ENCODE measurements at places on chromosomes 2 and 18. TPM values are rescaled to one million over a fixed set of nuclear protein-coding genes. Genes with fewer than 3 reads are reported as not detected.

DNA sequence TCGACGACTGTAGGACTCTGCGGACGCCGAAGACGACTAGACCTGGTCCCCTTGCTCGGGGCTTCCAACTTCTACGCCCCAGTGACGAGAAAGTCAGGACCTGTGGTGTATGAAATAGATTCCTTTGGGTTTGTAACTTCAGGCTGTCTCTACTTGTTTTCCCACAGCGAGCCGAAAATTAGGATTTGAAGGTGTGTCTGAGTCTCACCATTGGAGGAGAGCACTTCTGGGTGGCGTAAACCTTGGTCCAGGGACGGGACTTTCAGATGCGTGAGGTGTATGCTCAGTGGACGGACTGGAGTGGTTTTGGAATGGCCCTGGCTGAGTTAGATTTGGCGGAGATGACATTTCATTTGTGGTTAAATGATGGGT, 1.3 kb downstream of the BIRC6 start:
- H3K27ac ChIP-seq: peak overlapping the region; percentile 46
- H3K4me1 ChIP-seq: peaks cover 36% of the 10 kb centered on the region
- H3K36me3 ChIP-seq: no peaks in the 10 kb centered on the region
- H3K27me3 ChIP-seq: no peaks in the 10 kb centered on the region

DNA sequence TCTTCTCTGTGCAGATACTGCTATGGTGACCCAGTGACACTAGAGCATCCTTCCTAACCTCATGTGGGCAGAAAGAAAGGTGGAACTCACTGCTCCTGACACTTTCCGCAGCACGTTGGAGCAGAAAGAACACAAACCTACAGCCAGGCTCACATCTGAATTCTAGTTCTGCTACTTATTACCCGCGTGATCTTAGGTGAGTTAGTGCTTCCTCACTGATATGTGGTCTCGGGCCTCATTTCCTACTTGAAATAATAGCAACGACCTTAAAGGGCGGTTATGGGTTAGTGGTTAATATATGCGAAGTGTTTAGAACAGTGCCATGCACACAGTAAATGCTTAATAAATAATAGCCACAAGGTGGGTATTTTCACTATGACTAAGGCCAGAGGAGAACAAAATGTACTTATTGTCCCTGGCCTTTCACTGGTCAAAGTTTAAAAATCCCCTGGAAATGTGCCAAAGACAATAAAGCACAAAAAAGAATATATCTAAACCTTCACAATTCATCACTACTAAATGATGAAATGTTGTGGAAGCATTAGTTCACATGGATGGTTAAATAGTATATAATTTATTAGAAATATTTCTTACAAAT, 66.6 kb downstream of the MYOM1 start:
- no peaks in the 10 kb centered on the region for H3K36me3 ChIP-seq
- DNase-seq: no peak
- H3K4me3 ChIP-seq: no peak overlapping the region

DNA sequence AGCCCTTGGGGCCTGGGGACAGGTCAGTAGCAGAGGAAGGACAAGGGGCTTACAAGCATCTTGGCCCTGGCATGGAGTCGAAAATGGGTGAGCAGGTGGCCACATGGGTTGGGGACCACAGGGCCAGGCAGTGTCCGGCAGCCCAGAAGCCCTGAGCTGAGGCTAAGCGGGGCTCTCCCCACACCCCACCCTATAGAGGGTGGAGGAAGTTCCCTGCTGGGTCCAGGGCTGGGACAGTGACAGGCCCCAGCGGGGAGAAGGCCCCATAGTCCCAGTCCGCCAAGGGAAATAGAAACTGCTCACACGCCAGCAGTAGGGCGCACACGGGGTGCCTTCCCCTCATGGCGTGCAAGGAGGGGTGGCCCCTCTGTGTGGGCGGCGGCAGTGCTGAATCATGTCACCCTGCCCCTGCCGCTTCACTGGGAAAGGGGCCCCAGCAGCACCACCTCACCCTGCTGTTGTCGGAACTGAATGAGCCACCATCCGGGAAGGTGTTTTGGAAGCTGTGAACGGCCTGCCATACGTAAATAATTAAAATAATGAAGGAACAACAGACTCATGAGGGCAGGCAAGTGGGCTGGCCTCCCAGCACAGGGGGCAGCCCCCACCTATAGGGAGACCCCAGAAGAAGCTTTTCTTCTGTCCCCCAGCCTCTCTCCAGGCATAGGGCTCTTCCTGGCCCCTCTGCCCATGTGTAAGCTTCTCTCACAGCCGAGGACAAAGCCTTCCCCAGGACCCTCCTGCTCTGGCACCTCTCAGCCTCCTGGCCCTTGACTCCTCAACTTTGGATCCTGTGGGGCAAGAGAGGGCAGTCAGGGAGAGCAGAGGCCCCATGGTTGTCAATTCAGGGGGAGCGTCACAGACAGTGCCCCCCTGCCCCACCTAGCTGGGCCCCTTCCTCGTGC, 12.7 kb upstream of the DUSP2 start:
- H3K27me3 ChIP-seq: no peaks in the 10 kb centered on the region
- H3K4me3 ChIP-seq: peak overlapping the region; percentile 51
- peaks cover 68% of the 10 kb centered on the region for H3K4me1 ChIP-seq
- peak; percentile 89 for DNase-seq
- H3K27ac ChIP-seq: peak overlapping the region; percentile 58

DNA sequence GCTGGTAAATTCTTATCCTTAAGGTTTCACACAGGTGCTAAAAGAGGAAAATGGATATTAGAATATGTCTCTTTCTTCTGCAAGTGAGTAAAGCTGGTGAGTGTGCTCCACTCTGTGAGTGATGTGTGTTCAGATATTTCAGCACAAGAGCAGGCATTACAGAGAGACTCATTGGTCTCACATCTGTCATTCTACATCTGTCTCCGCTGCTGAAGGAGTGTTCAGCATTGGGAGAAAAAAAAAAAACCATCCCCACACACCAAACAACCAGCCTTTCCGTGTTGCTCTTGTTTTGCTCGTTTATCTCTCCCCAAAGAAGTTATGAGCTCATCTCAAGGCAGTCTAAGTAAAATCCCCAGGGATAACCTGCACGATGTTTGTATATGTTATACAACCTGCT, 283.9 kb upstream of the SPHKAP start:
- no peaks in the 10 kb centered on the region for H3K4me1 ChIP-seq
- H3K27ac ChIP-seq: no peak overlapping the region
- DNase-seq: no peak
- H3K36me3 ChIP-seq: no peaks in the 10 kb centered on the region

- no peaks in the 10 kb centered on the region for H3K4me1 ChIP-seq
- peaks cover 8% of the 10 kb centered on the region for H3K36me3 ChIP-seq
- no peak overlapping the region for H3K27ac ChIP-seq
These were observed 53.6 kb downstream of the FAM228A start for GRCh38 chr2:24228470-24228869.

DNA sequence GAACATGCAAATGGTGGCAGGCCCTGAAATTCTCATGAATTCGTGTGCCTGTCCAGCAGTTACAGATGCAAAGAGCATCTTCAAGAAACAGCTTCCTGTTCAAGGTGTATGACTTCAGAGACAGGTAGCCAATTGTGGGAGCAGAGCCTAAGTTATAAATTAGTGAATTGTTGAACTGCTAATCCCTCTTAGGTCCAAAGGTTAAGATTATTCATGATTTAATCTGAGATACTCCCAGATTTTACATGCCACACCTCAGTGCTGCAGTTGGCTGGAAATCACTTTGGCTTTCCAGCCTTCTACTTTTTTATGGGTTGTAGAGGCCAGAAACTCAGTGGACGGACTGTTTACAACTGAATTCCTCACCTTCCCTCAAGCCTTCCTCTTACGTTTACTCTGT, 247.8 kb downstream of the AGPS start:
- no peak for DNase-seq
- H3K4me3 ChIP-seq: no peak overlapping the region
- H3K27me3 ChIP-seq: no peaks in the 10 kb centered on the region
- no peaks in the 10 kb centered on the region for H3K4me1 ChIP-seq
- no peaks in the 10 kb centered on the region for H3K36me3 ChIP-seq
- H3K27ac ChIP-seq: no peak overlapping the region

- H3K36me3 ChIP-seq: no peaks in the 10 kb centered on the region
- no peaks in the 10 kb centered on the region for H3K4me1 ChIP-seq
- H3K4me3 ChIP-seq: no peak overlapping the region
- H3K27ac ChIP-seq: no peak overlapping the region
- no peak for DNase-seq
These were observed 160.2 kb downstream of the FHOD3 start for GRCh38 chr18:36457683-36458082.

DNA sequence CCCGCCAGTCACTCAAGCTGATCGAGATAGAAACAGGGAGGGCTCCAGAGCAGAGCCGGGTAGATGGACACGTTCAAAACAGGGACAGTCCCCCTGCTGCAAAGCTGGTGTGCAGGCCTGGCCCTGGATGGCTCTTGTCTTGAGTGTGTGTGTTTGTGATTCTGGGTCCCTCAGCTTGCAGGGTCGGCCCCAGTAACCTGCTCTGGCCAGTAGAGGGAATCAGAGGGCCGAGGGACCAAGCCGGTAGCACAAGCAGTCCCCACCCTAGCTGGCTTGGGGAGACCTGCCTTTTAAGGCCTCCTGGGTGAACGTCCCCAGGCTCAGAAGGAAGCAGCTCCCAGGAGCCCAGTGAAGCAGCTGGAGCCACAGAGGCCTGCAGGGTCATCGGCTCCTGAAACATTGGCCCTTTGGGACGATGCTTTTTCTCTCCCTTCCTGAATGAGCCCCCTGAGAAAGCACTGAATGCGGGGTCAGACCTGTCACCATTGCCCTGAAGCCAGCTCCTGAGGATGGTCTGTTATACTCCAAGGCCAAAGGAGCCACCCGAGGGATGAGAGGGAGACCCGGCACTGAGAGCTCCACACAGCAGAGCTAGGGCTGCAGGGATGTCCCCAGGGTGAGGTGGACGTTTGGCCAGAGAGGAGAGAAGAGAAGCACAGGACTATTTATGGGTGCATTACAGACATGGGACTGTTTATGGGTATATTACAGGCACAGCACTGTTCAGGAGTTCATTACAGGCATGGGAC, 15.4 kb upstream of the MLPH start:
- H3K27ac ChIP-seq: no peak overlapping the region
- H3K4me3 ChIP-seq: no peak overlapping the region
- no peaks in the 10 kb centered on the region for H3K36me3 ChIP-seq
- DNase-seq: no peak
- H3K4me1 ChIP-seq: peaks cover 11% of the 10 kb centered on the region
- peaks cover 8% of the 10 kb centered on the region for H3K27me3 ChIP-seq

The ADAM23 gene
- total RNA-seq: 0.98 TPM

The DCDC2C gene
- total RNA-seq: not detected

The CLASP1 gene
- 66.0 TPM for total RNA-seq

The HMSD gene
- 11.4 TPM for total RNA-seq
